AG04449 (cell line): ENCODE measurements at places on chromosomes 5 and 9.

- DNase-seq: no peak
Measured at GRCh38 chr5:125290935-125291334, 544.5 kb upstream of the ZNF608 start.

DNA sequence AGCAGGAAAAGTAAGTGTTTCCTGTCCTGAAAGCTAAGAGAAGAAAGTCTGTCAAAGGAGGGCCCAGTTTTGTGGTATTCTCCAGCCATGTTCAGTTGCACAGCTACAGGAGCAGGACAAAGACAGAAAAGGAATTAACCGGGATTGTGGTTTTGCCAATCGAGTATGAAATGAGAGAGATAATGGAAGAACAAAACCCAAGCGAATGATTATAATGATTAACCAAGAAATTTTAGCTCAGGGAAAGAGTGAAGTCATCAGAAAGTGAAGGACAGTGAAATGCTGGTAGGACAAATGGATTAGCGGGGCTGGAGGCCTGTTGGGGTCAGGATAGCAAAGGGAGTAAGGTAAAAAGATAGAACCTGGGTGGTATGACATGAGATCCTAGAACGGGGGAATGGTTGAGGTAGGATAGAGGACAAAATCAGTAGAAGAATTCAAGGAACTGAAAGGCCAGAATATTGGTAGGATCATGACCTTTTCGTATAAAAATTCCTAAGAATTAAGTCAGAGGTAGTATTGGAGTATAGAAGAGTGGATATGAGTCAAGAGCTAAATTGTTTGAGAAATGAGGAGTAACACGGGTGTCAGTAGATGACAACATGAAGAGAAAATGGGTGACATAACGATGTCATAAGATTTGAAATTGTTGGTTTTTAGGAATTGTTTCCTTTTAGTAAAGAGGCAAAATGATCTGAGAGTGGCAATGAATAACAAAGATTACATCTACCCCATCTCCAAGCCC, 52.8 kb downstream of the DIAPH1 start:
- no peak for DNase-seq

DNA sequence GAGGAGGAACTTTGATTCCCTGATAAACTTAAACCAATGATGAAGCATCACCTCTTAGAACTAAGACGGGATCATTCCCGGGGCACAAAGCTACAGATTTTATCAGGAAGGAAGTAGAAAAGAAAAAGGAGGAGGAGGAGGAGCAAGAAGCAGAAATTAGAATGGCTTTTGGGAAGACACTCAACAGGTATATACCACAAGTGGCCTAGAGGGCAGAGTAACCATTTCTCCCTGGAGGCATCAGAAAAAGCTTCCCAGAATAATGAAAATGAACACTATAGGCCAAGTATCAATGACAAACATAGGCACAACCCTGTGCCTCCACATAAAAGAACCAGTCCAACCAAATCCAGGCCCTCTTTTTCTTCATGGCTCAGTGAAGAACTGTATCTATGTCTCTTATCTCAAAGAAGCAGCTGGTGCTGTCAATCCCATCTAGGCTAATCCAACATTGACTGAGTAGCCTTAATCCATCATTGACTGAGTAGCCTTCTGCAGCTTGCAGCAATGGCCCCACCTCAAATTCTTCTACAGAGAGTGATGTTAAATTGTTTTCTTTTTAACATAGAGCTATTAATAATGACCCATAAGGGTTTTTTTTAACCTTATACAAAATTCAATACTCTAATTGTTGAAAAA, 178.8 kb upstream of the KIF2A start:
- DNase-seq: no peak

- DNase-seq: no peak
Measured at GRCh38 chr9:23820451-23821374, 5.3 kb downstream of the ELAVL2 start.

- no peak for DNase-seq
Measured at GRCh38 chr5:52995095-52995494, 5.9 kb downstream of the ITGA2 start.

GRCh38 chr9:108694170-108694569, 161.6 kb downstream of the ACTL7B start:
- DNase-seq: no peak

GRCh38 chr5:114391321-114391720, 29.5 kb downstream of the KCNN2 start:
- no peak for DNase-seq

- DNase-seq: no peak
Measured at GRCh38 chr5:149028984-149029383, 33.9 kb downstream of the SH3TC2 start.

- DNase-seq: peak; percentile 90
Measured at GRCh38 chr9:115373000-115373709, 255.2 kb upstream of the TNC start.

- no peak for DNase-seq
Measured at GRCh38 chr5:135015942-135016341, 18.1 kb downstream of the PITX1 start.

DNA sequence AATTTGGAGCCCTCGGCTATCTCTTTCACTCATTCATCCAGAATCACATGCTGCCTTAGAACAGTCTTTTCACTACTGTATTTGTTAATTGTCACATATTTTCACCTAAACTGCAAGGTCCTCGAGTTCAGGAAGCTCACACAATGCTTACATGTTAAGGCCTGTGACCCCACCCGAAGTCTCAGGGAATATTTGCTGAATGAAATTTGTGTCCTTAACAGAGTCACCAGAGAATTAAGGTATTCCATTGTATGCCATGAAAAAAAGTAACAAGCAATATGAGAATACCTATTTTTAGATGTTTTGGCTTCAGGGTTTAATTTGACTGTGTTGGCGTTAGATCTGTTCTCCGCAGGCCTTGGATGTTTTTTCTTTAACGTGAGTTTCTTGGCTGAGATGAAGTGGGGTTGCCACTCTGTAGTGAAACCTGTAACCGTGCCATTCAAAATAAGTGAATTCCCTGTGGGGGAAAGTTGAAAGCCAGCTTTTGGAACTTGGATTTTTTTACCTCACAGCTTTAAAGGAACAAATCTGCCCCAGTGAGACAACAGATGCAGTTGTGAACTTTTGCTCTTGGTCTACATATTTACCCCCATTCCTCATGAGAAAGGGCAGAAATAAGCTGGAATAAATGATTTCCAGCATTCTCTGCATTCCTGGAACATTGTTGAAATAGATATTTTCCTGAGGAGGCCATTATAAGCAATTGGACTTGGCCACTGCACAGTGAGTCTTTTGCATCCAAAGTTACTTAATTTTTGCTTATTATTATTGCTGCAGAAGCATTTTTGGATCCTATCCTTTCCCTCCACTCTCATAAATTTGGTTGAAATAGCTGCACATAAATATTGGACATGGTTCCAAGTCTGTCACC, 35.9 kb upstream of the FBP1 start:
- peak; percentile 80 for DNase-seq

- no peak for DNase-seq
Measured at GRCh38 chr5:16687898-16688297, 71.1 kb upstream of the RETREG1 start.

DNA sequence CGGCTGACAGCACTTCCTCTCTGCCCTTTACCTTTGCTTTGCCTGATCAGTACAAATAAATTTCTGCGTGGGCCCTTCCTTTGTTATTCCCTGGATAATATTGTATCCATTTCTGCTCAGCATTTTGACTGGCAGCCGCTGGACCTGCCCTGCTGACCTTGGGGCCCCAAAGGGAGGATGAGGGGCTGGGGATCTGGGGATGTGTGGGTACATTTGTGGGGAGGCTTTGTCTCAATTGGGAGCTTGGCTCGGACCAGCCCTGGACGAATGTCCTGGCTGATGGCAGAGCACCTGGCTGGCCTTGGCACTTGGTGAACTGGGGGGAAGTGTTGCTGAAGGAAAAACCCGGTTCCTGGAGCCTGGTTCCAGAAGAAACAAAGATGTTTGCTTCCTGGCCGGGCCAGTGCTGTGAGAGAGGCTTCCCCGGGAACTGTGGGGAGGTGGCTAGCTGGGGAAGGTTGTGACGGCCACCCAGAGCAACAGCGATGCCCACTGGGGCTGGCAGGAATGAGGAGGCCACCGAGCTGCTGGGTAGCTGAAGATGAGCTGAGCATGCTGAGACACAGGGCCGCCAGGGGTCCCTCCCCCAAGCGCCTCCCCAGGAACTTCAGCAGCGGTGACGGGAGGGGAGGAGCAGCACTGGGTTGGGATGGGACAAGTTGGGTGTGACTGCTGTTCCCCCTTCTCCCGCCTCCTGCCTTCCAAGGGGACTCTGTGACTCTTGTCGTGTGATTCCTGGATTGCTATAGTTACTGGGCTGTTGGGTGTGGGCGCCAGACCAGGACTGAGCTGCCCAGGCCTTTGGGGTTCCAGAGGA, 8.4 kb downstream of the LMX1B start:
- DNase-seq: no peak

DNA sequence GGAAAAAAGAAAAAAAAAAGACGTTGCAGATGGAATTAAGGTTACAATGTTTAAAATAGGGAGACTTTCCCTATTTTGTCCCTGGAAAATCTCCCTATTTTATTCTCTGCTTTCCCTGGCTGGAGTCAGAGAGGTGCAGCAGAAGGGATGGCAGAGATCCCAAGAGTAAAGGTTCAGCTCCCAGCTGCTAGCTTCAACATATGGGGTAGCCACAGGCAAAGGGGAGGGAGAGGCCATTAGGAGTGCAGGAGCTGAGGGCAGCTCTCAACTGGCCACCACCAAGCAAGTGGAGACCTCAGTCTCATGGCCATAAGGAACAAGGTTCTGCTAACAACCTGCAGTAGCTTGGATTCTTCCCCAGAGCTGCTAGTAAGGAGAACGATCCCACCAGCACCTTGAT, 367.0 kb upstream of the DAP start:
- no peak for DNase-seq

- DNase-seq: no peak
Measured at GRCh38 chr9:80946496-80947170, 742.7 kb downstream of the TLE1 start.

DNA sequence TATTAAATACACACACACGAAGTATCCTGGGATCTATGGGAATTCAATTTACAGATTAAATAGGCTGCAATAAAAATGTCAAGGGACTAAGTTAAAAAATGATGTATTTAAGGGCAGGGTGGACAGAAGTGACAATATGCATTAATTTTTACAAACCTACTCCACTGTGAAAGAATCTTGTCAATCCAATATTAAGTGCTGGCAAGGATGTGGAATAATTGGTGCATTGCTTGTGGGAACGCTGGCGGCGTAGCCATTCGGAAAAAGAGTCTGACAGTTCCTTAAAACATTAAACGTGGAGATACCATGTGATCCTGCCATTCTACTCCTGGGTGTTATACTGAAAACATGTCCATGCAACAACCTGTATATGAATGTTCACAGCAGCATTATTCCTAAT, 4.2 kb downstream of the CDC14B start:
- DNase-seq: no peak

DNA sequence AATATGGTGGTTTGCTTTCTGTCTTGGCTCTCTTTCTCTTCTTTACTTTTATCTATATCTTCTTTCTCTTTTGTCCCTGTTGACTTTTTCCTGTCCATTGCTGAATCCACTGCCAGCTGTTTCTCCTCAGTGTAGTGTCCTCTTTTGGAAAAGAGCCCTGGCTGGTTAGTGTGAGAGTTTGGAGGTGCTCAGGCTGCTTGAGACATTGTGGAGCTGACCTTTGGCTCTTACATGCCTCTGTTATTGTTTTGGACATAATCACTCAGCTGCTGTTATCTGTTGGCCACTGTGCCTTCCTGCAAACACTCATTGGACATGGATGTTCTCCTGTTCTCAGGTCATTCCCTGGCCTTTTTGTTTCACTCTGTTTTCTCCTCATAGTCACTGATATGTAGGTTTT, 295.4 kb upstream of the RIOK2 start:
- no peak for DNase-seq

DNA sequence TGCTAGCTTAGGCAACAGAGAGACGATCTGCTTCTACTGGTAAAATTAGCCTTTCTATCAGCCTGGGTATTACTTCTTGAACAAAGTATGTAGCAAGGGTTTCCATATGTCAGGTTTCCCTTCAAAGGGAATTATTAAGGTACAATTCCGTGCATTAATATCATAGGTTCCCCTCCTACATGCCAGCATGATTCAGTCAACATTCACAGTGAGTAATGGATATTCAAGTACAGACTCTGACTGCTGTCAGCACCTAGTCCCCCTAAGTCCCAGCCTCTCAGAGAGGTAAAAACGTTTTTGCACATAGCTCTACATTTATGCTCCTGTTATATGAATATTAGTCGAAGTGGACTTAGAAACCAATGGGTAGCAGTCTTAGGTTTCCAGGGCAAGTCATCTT, 322.4 kb upstream of the CCNG1 start:
- DNase-seq: no peak

GRCh38 chr5:116788851-116789403, 214.3 kb upstream of the SEMA6A start:
- DNase-seq: no peak

DNA sequence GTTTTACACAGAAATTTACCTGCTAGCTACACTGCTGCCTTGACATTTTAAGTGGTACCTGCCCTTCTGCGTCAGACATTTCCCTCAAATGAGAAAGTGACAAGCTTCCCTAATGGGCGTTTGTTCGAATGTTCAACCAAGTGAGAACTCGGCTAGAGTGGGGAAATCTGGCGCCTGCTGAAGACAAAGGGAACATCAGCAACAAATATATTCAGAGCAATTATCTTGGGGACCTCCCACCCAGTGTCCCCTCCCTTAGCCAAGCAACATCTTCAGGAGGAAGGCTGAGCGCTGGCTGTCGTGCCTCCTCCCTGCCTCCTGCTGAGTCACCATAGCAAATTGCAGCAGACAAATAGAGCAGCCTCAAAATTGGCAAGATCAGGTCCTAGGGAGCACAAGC, 57.1 kb downstream of the MFAP3 start:
- no peak for DNase-seq

DNA sequence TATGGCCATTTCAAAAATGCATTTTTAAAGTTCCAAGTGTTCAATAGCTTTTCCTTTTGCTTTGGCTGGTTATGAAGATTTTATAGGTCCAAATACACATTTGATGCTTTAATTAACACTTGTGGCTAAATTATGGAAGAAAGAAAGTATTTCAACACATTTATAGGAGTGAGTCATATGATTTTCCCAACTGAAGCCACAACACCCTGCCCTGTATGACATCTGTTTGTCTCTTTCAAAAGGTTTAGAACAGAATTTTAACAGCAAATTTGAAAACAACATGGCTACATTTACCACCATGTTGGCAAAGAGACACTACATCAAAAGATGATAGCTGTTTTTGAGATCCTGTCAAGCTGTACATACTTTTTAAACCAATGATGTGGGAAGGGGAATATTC, 99.4 kb downstream of the TMEM174 start:
- DNase-seq: no peak

- no peak for DNase-seq
Measured at GRCh38 chr5:139640421-139641115, 7.6 kb upstream of the CXXC5 start.

DNA sequence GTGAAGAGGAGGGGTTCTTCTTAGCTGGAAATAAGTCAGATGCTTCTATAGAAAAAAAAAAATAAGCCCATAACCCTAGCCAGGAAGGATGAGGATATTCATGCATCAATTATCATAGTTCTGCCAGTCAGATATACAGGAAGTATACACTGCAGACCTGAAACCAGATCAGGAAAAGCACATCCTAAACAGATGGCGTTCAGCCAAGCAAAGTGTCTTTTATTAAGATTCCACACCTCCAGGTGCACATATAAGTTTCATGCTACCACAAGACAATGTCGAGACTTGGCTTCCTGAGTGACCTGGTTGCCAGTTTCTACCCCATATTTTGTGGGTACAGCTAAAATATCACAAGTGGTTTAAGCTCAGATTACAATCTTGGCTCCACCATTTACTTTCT, 108.3 kb downstream of the CETN3 start:
- no peak for DNase-seq

- DNase-seq: no peak
Measured at GRCh38 chr5:37189355-37189754, 59.8 kb downstream of the CPLANE1 start.

- no peak for DNase-seq
Measured at GRCh38 chr9:133664173-133665050, 28.2 kb downstream of the DBH start.
